ENCODE measurements at places on chromosomes 7 and 10.

DNA sequence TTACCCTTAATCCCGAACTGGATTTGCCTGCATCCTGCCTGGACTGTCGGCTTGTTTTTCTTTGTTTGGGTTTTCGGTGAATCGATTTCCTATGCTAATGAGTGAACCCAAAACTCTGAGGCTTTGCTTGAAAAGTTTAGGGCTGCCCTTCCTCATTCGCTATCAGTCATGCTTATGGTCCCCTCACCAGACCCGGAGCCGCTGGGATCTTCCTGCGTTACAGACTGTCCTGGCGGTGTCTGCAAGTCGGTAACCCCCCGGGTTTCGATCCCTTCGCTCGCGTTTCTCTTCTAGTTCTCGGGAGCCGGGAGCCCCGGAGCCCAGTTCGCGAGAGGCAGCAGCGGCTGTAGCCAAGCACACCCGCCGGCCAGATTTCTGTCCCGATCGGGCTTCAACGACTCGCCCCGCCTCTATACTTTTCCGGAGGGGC is 2.2 kb downstream of the EMX2 start:
- H3K27me3 ChIP-seq, result peaks cover 59% of the 10 kb centered on the region

DNA sequence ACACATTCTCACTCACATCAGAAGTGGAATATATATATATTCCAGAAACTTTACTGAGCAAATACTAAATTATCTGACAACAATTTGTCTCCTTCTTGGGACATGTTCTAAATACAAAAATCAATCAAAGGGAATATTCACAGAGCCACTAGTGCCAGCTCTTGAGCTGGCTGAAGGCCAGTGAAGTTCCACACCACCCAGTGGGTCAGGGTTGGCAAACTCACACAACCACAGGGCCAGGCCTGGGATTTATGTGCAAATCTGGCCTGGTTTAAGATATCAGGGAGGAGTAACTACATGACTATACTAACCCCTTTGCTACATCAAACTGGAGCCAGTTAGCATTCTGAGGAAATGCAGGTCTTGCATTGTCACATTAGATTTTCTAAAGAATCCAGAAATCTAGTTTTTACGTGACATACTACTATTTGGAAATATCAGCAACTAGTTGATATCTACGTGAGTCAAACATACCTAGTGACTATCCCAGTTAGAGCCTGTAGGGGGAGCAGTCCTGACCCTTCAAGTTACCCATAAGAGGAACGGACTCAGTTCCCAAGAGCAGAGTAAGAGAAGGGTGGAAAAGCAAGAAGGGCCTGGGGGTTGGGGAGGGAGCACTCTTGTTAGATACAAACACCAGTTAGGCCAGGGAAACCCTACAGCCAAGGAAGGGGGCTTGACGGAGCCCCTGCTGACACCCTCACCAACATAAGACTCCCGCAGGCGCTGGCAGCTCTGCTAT is 600.4 kb downstream of the KCNMA1 start:
- no peaks in the 10 kb centered on the region for H3K27me3 ChIP-seq
- peaks cover 16% of the 10 kb centered on the region for H3K36me3 ChIP-seq
- no peak overlapping the region for H3K27ac ChIP-seq
- no peak overlapping the region for H3K4me3 ChIP-seq
- peaks cover 14% of the 10 kb centered on the region for H3K4me1 ChIP-seq

- peaks cover 84% of the 10 kb centered on the region for H3K36me3 ChIP-seq
- no peak overlapping the region for H3K27ac ChIP-seq
- DNase-seq, result no peak
- H3K4me1 ChIP-seq, result no peaks in the 10 kb centered on the region
- H3K27me3 ChIP-seq, result no peaks in the 10 kb centered on the region
These were observed 53.8 kb upstream of the LRRC4 start for GRCh38 chr7:128084896-128085608.

- no peak for DNase-seq
- no peak overlapping the region for H3K4me3 ChIP-seq
These were observed 326.6 kb downstream of the RPS24 start for GRCh38 chr10:78360284-78360683.

DNA sequence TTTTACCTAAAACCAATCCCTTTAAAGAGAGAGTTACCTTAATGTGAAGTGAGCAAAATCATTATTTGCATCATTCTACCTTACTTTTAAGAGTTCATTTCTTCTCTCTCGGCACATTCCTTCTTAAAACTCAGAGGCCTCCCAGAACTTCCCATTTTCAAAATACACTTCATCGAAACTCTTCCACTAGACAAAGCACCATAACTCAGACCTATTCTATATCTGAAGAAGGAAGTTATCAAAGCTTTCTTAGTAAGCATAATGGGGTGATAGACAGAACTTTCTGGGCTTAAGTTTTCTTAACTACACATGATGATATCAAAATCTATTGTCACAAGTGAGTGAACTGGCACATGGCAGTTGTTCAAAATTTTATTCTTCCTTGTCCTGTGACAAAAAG is 24.6 kb upstream of the GNAT3 start:
- H3K27me3 ChIP-seq, result no peaks in the 10 kb centered on the region
- H3K4me3 ChIP-seq, result no peak overlapping the region
- no peak overlapping the region for H3K27ac ChIP-seq
- DNase-seq, result no peak
- H3K4me1 ChIP-seq, result no peaks in the 10 kb centered on the region
- H3K36me3 ChIP-seq, result no peaks in the 10 kb centered on the region

DNA sequence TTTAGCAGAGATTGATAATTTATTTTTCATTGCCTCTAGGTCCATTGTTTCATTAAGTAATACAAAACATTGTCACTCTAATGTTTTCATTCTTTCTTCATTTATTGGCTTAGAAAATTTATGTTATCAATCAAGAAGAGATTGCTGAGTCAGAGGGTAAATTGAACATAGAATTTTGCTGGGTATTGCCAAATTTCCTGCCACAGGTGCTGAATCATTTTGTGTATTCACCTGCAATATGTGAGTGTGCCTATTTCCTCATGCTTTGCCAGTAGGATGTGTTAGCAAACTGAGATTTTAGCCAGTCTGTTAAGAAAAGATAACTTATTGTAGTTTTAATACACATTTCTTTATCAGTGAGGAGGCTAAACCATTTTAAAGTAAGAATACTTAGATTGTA is 38.0 kb downstream of the MARCHF5 start:
- DNase-seq, result no peak
- H3K27me3 ChIP-seq, result no peaks in the 10 kb centered on the region
- H3K4me3 ChIP-seq, result no peak overlapping the region
- H3K36me3 ChIP-seq, result no peaks in the 10 kb centered on the region
- no peak overlapping the region for H3K27ac ChIP-seq

GRCh38 chr7:155918720-155919390 is 106.6 kb upstream of the SHH start:
- no peaks in the 10 kb centered on the region for H3K4me1 ChIP-seq
- H3K27ac ChIP-seq, result no peak overlapping the region
- no peaks in the 10 kb centered on the region for H3K27me3 ChIP-seq

DNA sequence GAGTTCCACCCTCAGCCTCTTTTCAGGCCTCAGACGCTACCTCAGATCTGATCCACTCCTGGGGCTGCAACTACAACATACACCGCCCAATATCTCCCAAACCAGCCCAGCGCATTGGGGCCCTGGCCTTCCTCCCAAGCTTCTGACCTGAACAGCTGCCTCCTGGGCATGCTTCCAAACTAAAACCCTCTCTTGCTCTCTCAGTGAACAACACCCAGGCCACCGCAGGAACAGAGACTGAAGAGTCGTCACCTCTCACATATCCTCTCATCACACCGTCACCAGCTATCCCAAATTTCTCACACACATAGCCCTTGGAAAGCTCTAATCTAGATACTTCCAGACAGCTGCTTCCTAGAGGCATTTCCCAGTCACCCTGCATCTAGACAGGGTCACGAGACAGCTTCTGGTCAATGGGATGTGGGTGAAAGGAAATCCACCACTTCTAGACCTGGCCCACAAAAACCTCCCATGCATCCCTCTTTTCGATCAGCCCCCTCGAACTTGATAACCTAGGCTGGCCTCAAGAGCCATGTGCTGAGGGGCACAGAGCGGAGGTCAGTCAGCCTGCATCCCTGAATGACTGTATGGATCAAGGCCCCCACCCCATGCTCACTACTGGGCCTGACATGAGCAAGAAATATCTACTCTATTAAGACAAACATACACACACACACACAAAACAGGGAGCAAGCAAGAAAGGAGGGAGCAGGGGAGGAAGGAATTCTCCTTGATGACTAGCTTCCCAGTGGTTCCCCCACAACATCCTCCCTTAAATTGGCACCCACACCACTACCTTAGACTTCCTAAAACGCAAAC is 1.8 kb downstream of the PARP12 start:
- H3K27me3 ChIP-seq, result no peaks in the 10 kb centered on the region
- no peak overlapping the region for H3K4me3 ChIP-seq
- no peak for DNase-seq
- peaks cover 45% of the 10 kb centered on the region for H3K4me1 ChIP-seq

GRCh38 chr7:92833766-92834506 is 2.4 kb downstream of the CDK6 start:
- no peaks in the 10 kb centered on the region for H3K27me3 ChIP-seq
- H3K4me1 ChIP-seq, result peaks cover 23% of the 10 kb centered on the region
- no peaks in the 10 kb centered on the region for H3K36me3 ChIP-seq
- H3K27ac ChIP-seq, result peak overlapping the region; percentile 88

- peaks cover 90% of the 10 kb centered on the region for H3K36me3 ChIP-seq
- no peak overlapping the region for H3K4me3 ChIP-seq
- H3K27me3 ChIP-seq, result no peaks in the 10 kb centered on the region
- no peak overlapping the region for H3K27ac ChIP-seq
- DNase-seq, result no peak
These were observed 5.4 kb downstream of the POLD2 start for GRCh38 chr7:44117801-44118429.

- H3K4me3 ChIP-seq, result no peak overlapping the region
- no peaks in the 10 kb centered on the region for H3K36me3 ChIP-seq
- H3K27ac ChIP-seq, result no peak overlapping the region
- no peaks in the 10 kb centered on the region for H3K27me3 ChIP-seq
These were observed 352.2 kb downstream of the TFEC start for GRCh38 chr7:115678086-115678982.

DNA sequence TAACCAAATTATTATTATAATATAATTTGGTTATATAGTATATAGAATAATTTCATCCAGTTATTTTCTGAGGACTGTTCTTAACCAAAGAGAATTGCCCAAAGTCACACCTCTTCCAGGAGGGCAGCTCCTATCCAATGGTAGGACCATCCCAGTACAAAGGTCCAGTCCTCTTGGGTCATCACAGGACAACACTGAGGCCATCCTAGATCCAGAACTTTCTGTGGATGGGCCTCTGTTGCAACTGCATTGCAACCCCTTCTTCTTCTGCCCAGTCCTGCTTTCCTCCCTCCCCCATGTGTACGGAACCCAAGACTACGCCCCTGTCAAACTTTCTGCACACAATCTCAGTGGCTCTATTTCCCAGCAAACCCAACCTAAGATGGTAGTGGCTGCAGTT is 5.4 kb upstream of the HABP2 start:
- no peaks in the 10 kb centered on the region for H3K27me3 ChIP-seq
- no peak for DNase-seq
- no peak overlapping the region for H3K27ac ChIP-seq
- H3K4me1 ChIP-seq, result no peaks in the 10 kb centered on the region
- H3K36me3 ChIP-seq, result no peaks in the 10 kb centered on the region

DNA sequence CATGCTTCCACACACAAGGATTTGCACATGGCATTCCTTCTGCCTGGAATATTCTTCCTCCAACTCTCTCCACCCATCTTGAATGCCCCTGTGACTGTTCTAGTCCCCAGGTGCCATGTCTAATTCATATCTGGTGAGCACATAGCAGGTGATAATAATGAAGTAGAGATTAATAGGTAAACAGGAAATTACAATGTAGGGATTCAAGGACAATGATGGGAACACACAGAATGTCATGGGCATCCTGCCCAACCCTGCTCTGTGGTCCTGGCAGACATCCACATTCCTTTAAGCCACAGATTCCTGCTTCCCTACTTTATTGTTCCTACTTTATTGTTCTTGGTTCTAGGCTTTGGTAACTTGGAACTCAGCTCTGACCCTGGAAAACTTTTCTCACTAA is 115.8 kb downstream of the THSD7A start:
- H3K4me3 ChIP-seq, result no peak overlapping the region
- DNase-seq, result no peak
- H3K27ac ChIP-seq, result no peak overlapping the region
- no peaks in the 10 kb centered on the region for H3K36me3 ChIP-seq
- H3K27me3 ChIP-seq, result no peaks in the 10 kb centered on the region
- H3K4me1 ChIP-seq, result no peaks in the 10 kb centered on the region

GRCh38 chr10:21314906-21315644 is 210.4 kb downstream of the SKIDA1 start:
- peaks cover 18% of the 10 kb centered on the region for H3K4me1 ChIP-seq
- DNase-seq, result peak; percentile 40
- H3K4me3 ChIP-seq, result no peak overlapping the region
- peak overlapping the region; percentile 29 for H3K27ac ChIP-seq
- no peaks in the 10 kb centered on the region for H3K36me3 ChIP-seq

- H3K27me3 ChIP-seq, result no peaks in the 10 kb centered on the region
- no peak overlapping the region for H3K4me3 ChIP-seq
- H3K36me3 ChIP-seq, result no peaks in the 10 kb centered on the region
These were observed 58.9 kb upstream of the C10orf90 start for GRCh38 chr10:126729314-126729870.

- no peaks in the 10 kb centered on the region for H3K27me3 ChIP-seq
- no peak overlapping the region for H3K4me3 ChIP-seq
- H3K27ac ChIP-seq, result no peak overlapping the region
These were observed 128.9 kb downstream of the ZNF365 start for GRCh38 chr10:62502995-62503613.

DNA sequence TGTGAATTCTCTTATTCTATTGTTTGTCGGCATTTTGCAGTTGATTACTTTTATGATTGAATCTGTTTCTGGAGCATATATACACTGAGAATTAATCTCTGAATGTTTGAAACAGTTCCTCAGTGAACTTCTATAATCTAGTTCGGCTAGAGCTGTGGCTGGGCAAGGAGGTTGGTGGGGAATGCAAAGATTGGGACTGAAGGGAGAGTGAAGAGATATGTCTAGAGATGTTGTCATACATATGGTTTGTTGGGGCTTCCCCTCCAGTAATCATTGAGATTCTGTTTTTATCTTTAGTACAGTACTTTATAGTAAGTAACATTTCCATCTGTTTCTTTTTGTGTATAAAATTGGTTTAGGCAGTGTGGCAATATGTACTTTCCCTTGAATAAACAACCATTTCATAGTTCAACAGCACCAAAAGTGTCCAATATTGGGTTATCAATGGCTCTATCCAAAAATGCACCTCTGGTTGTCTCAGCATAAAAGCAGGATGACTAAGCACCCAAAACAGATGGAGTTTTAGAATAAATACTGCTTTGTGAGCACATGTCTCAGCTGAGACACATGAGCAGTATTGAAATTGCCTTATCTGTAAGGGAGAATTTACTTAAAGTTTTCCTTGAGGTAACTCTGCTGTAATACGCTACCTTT is 36.7 kb downstream of the WAC start:
- no peak overlapping the region for H3K27ac ChIP-seq
- H3K4me3 ChIP-seq, result no peak overlapping the region
- no peaks in the 10 kb centered on the region for H3K36me3 ChIP-seq
- H3K4me1 ChIP-seq, result no peaks in the 10 kb centered on the region

DNA sequence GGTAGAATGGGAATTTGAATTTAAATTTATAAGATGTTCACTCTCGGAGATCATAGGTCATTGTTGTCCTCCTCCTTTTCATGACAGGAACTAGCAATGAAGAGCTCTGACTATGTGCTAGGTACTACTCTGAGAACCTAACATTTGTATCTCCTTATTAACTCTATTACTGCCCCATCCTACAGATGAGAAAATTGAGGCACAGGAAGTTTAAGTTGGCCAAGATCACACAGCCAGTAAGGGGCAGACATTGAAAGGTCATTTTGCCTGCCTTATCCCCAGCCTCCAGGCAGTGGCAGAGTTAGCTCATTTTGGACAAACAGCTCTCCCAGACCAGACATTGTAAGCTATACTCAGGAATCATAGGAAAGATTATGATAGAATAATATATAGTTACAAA is 6.0 kb downstream of the SRGN start:
- peaks cover 14% of the 10 kb centered on the region for H3K4me1 ChIP-seq
- H3K27ac ChIP-seq, result no peak overlapping the region
- no peak overlapping the region for H3K4me3 ChIP-seq
- DNase-seq, result no peak
